ENCODE measurements at places on chromosomes 2 and 18.

- DNase-seq = no peak
These were observed 5.5 kb downstream of the NPC1 start for GRCh38 chr18:23580677-23581367.

DNA sequence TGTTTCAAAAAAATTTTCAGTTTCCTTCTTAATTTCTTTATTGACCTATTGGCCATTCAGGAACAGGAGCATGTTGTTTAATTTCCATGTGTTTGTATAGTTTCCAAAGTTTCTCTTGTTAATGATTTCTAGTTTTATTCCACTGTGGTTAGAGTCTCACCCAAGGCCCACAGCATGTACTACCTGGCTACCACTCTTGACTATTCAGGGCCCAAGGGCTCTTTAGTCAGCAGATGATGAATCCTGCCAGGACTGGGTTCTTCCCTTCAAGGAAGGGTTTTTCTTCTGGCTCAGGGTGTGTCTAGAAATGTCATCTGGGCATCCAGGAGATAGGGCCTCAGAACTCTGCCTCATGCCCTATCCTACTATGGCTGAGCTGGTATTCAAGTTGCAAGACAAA, 161.4 kb downstream of the PLCL1 start:
- DNase-seq = no peak

- no peak for DNase-seq
These were observed 55.4 kb upstream of the RMP24 start for GRCh38 chr18:35917043-35917442.

- no peak for DNase-seq
These were observed 38.5 kb downstream of the AGAP1 start for GRCh38 chr2:235532307-235532706.

GRCh38 chr2:28713577-28714298, 37.9 kb upstream of the PPP1CB start:
- DNase-seq = no peak

DNA sequence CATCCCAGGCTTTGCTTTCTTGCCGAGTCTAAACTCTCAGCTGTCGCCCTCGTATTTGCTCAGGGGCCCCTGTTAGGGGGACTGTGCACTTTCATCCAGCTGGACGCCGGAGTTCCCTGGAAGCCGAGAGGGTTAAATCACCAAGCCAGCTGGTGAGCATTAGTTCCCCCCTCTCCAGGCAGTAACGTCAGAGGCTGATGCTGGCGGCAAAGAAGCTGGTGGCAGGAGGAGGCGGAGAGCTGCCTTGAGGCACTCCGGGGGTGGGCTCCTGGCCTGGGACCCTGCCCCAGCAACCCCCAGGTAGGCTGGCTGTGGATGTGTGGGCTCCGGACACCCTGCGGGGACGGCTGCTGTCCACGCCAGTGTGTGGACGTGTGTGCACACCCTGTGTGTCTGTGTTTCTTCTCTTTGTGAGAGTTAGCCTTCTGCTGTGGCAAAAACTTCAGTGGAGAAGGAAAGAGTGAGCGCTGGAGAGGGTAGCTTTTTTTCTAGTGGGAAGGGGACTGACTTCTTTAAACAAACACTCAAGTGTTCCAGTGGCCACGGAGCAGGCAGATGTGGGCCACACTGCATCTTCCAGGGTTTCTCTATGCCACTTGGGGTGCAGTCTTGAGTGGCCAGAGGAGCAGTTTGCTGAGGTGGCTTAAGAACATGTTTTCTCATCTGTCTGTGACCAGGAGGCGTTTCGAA, 84.7 kb downstream of the GLI2 start:
- DNase-seq = no peak

DNA sequence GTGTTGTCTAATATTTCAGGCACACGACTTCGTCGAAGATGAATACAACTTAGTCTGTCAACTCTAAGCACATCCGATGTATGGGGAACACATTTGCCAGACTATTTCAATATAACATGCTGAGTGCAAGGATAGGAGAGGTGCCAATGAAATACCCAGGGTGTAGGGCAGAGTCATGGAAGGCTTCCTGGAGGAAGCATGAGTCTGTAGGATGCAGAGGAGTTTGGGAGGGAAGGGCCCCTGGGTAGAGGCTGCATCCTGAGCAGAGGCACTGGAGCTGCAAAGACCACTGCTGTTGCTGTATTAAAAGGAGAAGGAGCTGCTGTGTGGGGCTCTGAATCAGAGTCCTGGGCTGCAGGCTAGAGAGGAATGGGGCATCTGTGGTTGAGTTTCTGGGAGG, 89.9 kb downstream of the ASAP2 start:
- DNase-seq = no peak

GRCh38 chr2:121833358-121833723, 77.9 kb downstream of the TSN start:
- DNase-seq = no peak

DNA sequence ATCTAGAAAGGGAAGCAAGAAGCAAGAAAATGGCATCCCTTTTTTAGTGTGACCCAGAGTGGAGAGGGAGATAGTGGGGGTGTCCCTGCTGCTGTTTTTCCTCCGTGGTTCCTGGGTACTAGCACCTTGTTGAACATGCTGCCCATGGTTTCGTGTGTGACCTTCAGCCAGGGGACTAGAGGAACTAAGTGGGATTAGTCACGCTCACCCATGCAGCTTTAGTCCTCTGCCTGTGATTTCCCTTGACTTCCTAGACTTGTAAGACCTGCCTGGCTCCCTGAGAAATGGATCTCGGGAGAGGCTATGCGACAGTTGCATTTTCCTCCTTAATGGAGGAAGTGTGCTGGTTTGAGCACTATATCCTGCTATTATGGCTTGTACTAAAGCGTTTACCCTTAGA, 471.4 kb downstream of the DCDC2C start:
- DNase-seq = no peak

- no peak for DNase-seq
These were observed 13.4 kb upstream of the GLS start for GRCh38 chr2:190867212-190867611.

DNA sequence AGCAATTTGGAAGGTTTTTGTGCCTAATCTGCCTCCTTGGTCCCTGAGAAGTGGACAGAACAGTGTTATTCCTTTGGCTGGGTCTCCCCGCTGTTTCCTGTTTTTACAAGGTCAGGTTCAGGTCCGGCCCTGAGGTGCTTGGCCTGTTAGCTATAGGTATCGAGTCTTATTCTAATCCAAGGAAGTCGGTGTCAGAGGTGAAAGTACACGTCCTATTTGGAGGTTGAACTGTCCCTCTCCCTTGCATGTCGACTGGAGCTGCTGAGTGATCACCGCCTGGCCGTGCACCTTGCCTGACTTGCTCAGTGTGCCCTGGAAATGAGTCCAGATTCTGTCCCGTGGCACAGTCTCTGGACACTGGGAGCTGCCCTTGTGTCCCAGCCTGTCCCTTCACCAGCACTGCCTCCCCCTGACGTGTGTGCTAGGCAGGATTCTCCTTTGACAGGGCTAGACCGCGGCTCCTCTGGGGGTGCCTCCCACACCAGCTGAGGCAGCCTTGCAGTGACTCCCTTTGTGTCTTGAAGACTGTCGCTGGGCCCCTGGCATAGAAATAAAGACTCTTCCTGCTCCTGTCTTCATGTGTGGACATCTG, 65.7 kb upstream of the RBM44 start:
- peak; percentile 71 for DNase-seq

DNA sequence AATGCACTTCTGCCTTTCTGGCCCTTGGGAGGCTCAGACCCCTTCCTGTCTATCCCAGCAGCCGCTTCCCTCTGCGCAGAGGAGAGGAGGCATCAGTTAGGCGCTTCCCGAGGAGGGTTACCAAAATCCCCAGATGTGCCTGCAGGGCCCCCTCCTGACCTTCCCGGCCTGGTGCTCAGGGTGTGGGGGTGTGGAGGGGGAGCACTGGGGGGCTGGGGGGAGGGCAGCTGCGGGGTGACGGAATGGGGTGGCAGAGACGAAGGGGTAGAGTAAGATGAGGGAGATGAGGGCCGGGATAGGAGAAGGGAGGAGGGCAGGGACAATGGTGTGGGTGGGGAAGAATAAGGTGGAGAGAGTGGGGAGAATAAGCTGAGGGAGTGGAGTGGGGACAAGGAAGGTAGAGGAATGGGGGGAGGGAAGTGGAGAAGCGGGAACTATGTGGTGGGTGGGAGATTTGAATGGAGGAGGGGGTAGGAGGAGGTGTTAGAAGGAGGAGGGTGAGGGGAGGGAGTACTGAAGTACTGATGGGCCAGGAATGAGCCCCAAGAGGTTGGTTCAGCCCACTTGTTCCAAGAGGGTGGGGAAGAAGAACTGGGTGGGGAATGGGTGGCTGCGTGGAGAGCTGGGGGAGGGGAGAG, 6.5 kb upstream of the ZAP70 start:
- DNase-seq = no peak

DNA sequence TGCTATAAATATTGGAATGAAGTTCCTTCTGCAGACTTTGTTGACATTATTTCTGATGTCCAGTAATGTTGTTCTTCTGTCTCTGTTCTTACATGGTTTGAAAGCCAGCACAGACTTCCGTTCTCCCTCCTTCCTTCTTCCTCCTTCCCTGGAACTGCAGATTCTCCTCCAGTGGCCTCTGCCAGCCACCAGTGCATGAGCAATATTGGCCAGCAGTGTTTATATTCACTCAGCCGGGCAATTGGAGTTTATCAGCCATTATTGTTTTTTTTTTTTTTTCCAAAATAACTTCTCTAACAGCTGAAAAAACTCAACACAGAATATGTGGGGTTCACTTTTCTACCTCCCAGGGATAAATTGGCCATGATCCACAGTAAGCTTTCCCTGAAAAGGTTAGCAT, 86.8 kb downstream of the ADCYAP1 start:
- DNase-seq = no peak

DNA sequence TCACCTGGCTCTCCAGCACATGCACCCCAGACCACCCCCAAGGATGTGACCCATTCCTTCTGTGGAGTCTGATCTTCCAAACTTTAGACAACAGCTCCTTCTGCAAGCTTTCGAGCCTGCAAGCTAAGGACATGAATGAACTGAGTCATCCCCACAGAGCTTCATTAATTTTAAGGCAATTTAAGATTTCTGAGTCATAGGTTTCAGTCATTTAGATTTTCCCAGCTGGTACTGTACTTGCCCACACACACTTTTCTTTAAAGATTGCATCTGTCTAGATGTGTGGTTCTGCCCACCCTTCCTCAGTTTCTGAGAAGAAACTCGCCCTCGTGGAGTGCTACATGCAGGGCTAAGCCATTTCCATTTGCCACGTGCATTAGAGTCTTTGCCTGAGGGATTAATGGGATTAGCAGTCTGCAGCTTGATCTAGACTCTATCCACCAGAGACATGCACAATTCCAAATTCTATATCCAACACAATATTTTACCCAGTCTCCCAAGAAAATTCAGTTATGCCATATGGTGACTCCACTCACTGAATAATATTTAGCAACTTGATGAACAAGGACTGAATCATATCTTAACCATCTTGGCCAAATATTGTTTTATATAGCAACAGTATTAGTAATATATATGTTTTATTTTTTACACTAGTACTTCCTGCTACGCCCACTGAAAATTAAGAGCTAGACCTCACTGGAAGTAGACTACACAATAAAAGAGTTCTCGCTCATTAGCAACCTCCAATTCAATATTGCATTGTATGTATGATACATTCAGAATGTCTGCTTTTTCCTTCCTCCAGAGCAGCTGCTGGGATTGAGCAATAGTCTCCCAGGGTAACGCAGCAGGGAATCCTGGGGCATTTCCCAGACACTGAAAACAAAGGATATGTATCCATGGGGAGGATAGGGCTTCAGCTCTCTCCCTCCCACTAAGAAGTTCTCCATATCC, 14.3 kb upstream of the TRIB2 start:
- peak; percentile 34 for DNase-seq

DNA sequence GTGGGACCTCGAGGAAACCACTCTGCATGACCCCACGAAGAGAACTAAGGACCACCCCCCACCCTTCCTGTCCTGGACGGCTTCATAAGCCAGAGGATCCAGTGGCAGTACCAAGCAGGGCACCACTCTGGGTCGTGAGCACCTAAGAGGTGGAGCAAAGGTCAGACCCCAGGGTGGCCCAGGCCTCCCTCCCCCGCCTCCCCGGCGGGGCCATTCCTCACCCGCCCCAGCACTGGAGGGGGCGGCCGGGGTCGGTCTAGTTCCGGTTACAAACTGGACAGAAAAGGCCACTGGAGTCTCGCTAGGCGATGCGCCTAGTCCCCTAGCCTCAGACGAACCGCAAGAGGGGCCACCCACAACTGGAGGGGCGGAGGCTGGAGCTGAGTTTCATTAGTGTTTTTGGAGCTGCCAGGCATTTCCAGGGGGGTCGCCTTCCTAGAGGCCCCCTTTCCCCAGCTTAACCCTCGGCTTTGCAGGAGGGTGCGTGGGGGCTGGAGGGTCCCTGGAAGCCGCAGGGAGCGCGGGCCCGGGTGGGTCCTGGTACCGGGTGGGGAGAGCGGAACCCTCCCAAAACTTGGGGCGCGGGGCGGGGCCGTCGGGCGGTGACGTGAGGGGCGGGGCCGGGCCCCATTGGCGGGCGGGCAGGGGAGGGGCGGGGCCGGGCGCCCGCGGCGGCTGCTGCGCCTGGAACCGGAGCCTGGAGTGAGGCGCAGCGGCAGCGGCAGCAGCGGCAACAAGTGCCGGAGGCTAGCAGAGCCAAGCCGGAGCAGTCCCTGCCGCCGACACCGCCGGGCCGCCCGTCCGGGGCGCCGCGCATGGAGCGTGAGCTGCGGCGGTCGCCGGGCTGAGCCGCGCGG, at the start of gene B3GNT2:
TSS of gene B3GNT2 (plus strand) at position 695 of the 857 bp plus-strand sequence. CDS start 26,106 bp downstream, outside the sequence.
- DNase-seq = peak; percentile 90

DNA sequence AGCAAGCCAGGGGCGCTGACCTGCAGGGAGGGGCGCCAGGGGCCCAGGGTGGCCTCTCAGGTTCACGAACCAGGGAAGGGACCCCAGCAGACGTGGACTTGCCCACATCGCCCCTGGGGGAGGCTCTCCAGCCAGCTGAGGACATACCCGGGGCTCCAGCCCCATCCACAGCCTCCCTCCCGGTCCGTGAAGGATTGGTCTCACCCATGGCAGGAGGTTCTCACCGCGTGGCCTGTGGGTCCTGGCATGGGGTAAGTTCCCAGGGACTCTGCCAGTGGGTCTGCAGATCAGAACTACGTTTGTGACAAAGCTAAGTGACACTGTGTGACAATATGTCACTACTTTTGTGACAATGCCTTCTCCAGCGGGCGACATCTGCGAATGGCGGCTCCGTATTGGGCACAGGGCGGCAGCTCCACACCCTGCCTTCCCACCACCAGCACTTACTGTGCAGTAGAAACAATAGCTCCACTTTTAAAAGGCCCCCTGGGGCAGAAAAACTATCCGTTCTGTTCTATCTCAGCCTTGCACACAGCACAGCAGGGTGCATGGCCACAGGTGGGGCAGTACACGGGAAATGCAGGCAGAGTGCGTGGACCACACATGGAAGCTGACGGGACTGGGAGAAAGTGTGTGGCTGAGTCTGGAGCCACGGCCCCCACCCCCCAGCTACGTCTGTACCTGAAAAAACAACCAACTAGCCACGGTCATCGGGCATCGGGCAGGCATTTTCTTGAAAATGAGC, 65.2 kb upstream of the CTDP1 start:
- no peak for DNase-seq

Data from heart right ventricle (tissue), 16 donors.